ENCODE measurements at places on chromosomes 1 and 21. TPM values are rescaled to one million over a fixed set of nuclear protein-coding genes. Genes with fewer than 3 reads are reported as not detected.

Gene OR2T29
- total RNA-seq: not detected

Gene NUF2
- 0.59 TPM for total RNA-seq

Gene CELA2B
- not detected for total RNA-seq

Gene FAAH
- 4.8 TPM for total RNA-seq

Gene ZCCHC17
- 9.7 TPM for total RNA-seq

Gene S100A14
- 5.8 TPM for total RNA-seq
